ENCODE measurements at places on chromosomes 3 and 15.
A peak's percentile ranks its signal among the peaks of the same experiment; 100 is the strongest.

- peak; percentile 32 for DNase-seq
These were observed 32.6 kb downstream of the ALS2CL start for GRCh38 chr3:46660543-46661523.

GRCh38 chr3:118504906-118505305 is 529.7 kb downstream of the IGSF11 start:
- no peak for DNase-seq

DNA sequence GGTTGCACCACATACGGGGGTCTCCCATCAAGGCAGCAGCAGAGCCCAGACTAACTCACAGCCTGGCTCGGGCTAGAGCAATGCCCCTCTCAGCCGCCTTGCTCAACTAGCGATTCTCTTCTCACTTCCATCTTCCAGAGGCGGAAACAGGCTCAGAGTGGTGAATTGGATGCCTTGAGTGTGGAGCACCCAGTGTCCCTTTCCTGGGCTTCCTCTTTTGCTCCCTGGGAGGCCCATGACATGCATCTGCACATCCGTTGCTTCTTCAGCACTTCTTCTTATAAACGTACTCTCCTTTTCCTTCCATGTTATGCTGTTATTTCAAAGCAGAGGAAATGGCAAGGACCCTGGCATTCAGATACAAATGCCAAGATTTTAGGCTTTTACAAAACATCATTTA is 2.1 kb upstream of the IQSEC1 start:
- no peak for DNase-seq

DNA sequence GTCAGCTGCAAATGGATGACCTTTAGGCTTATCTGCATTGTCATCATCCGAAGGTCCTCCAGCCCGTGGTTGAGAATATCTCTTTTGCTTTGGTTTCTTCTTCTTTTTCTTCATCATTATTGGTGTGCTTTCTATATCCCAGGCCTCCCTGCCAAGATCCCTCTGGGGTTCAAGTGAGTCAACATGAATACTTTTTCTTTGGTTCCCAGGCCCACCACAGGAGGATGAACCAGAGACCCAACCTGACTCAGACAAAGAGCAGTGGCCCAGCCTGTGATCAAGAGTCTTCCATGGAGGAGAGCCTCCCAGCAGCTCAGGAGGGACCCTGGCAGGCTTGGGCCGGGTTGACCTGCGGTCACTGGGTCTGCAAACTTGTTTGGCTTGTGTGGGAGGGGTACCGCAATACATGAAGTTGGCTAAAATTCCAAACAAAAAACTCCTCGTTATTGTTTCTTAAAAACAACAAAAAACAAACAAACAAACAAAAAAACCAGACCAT is 104.2 kb downstream of the MAP4 start:
- DNase-seq: no peak

DNA sequence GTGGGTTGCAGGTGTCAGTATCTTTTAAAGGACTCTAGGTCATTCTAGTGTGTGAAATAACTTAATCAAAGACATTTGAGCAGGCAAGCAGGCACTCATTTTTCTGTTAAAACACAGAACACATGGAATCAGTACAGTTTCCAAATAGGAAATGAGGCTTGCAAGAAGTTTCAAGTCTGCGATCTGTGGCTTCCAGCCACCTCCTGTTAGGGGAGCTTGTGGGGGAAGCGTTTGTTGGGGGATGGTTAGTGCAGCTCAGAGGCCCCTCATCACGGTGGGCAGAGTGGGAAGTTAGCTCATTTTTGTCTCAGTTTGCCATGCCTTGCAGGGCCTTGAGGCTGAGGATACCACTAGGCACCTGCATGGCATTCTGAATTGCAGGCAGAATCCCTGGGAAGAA is 59.9 kb downstream of the SLC6A11 start:
- DNase-seq: no peak

DNA sequence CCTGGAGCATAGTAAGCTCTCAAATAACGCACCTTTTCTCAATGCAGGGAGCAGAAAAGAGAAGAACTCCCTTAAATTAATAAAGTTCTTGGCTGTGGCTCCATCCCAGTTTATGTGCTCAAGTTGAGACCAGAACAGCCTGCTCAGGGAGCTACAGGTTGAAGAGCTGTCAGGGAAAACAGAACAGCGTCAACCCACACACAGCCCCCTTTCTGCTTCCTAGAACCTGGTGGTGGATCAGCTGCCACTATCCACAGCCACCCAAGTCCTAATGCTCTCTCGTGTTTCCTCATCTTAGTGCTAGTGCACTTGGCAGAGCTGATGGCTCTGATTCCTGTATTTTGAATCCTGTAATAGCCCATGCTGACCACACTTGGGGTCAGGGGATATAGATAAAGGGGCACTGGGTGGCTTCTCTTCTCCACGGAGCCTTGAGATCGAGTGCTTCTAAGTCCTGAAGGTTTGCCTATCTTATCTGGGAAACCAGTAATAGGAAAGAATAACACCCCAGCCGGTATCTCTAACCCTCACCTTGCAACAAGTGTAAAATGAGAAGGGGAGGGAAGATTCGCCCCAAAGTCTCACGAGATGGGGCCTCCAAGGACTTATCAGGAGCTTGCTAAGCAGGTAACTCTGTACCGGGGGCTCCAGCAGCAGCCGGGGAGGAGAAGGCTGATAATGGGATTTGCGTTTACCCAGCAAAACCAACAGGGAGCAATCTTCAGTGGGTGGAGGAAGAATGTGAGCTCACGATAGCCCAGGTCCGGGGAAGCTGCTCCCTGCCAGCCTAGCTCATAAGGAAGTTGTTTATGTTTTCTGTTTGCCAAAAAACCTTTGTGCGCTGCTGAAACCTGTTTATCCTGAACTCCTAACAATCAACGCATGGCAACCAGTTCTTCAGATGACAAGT is 136.2 kb upstream of the ICE2 start:
- no peak for DNase-seq

- DNase-seq: no peak
These were observed 17.5 kb downstream of the CHRM5 start for GRCh38 chr15:33985751-33986150.

GRCh38 chr15:52112203-52112750 is 298 bp downstream of the BCL2L10 start:
- no peak for DNase-seq

GRCh38 chr3:89859757-89860156 is 752.3 kb downstream of the EPHA3 start:
- no peak for DNase-seq

- DNase-seq: no peak
These were observed 13.2 kb downstream of the TKT start for GRCh38 chr3:53242642-53243041.

- DNase-seq: no peak
These were observed 39.7 kb downstream of the NBEAL2 start for GRCh38 chr3:47019201-47019600.

Data from nephron progenitor cell (in vitro differentiated cells).